ENCODE measurements at places on chromosomes 12 and 14.

- no peak for DNase-seq
Observed at GRCh38 chr12:112218150-112218549, 92.8 kb downstream of the TRAFD1 start.

GRCh38 chr12:84507956-84508850 lies 404.4 kb downstream of the SLC6A15 start:
- DNase-seq: no peak

- DNase-seq: no peak
Observed at GRCh38 chr14:21923820-21924219, 250.2 kb upstream of the OR4E1 start.

- no peak for DNase-seq
Observed at GRCh38 chr12:114954511-114955055, 270.6 kb upstream of the TBX3 start.

- DNase-seq: no peak
Observed at GRCh38 chr12:10167599-10167998, 4.3 kb downstream of the OLR1 start.

DNA sequence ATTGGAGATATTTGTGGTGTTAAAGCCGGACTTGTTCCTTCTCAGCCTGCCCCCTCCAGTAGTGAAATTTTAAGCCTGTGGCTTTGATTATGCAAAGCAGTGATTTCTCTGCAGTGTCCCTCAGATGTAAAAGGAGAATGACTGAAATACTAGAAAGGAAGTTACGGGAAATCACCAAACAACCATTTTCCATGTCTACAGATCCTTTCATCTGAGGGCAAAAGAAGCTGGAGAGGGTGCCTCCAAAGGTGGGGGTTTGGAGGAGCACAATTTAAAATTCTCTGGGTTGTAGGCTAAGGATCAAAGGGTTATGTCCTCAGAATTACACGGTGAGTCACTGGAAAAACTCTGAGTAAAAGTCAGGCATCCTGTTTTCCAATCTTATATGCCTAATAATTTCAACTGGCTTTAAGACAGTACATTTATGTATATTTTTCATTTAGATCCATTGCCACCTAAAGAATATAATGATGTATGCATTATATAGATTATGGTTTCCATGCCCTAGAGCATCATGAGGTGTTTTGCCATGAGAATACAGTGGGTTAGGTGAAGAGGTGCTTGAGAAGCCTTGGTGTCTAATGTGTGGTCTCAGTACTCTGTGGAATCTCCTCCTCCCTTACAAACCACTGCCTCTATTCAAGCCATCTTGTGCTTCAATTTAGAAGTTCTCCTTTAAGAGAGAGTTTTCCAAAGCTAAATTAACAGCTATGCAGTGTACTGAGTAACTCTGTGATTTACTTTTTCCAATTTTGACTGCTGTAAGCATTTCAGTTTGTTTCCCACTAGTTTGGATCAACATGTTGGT lies 362.1 kb downstream of the RAD51B start:
- no peak for DNase-seq

DNA sequence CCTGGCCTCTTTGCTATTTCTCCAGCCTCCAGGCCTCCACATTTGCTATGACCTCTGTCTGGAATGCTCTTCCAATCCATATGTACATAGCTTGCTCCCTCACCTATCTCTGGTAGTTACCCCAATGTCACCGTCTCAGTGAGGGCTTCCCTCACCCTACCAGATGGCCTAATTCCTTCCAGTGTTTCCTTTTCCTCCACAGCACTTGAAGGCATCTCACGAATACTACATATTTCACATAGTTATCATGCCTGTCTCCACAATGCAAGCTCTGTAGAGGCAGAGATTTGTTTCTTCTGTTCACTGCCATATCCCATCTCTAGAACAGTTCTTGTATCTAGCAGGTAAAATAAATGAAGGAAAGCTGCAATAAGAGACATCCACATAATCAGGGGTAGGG lies 21.3 kb upstream of the HSP90B1 start:
- DNase-seq: no peak

- no peak for DNase-seq
Observed at GRCh38 chr12:110249716-110250225, 31.3 kb upstream of the ATP2A2 start.

DNA sequence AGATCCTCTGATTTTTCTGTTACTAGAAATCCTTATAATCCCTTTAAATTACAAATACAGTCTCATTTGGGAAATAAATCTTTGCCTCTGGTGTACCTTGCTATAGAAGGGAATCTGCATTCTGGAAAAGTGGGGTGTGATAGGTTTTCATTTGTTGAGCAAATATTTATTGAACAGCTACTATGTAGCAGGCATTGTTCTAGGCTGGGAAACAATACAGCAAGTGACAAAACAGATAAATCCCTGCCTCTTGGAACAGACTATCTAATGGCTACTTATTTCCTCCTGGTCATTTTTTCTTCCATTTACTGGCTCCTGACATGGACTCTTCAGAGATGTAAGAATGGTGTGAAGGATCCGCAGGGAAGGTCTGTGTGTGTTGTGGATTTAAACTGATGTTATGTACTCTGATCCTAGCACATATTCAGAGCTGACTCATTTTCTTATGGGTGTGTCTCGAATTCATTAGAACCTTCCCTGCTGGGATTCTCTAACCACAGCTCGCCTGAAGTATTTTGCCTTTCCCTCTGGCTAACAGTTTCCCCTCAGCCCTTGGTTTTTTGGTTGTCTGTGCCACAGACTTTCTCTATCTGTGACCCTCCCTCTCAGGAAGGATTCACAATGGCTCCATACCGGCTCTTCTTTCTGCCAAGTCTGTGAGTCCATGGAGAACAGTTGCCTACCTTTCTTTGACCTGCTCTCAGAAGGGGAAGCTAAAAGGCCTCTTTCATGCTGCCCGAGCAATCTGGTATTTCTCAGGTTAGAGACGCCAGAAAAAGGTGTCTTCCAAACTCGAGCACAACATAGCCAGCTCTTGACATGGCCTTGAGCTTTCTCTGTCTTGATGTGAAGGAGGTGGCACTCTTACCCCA lies 53.7 kb downstream of the TMTC2 start:
- DNase-seq: no peak

DNA sequence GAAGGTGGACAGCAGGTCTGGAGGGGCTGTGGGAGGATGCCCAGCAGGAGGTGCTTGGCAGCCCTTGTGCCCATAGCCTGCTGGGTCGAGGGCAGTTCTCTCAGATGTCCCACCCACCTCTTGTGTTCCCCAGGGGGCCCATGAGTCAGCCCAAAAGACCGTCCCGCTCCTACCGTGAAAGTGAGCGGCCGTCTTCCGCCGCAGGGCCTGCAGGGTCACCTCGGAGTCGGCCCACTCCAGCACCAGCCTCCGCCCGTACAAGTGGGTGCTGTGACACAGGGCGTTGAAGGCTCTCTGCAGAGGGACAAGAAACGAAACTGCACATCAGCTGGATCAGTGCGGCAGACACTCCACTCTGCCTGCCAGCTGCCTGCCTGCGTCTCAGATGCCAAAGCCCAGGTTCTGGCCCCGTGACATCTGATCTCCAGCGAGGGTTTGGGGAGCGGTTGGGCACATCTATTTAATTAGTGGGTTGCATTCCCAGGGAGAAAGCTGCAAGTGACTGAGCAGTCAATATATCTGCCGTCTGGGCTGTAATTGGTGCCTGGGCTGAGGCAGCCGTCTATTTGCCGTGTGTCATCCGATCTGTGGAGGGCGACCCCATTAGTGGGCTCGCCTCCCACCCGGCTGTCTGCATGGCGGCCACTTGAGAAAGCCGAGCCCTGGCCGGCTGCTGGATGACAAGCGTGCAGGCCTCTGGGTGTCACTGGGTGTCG lies 121.5 kb downstream of the RBM19 start:
- no peak for DNase-seq

- no peak for DNase-seq
Observed at GRCh38 chr12:51814311-51815088, 34.0 kb downstream of the FIGNL2 start.

GRCh38 chr12:29534935-29535334 lies 37.4 kb upstream of the OVCH1 start:
- no peak for DNase-seq

DNA sequence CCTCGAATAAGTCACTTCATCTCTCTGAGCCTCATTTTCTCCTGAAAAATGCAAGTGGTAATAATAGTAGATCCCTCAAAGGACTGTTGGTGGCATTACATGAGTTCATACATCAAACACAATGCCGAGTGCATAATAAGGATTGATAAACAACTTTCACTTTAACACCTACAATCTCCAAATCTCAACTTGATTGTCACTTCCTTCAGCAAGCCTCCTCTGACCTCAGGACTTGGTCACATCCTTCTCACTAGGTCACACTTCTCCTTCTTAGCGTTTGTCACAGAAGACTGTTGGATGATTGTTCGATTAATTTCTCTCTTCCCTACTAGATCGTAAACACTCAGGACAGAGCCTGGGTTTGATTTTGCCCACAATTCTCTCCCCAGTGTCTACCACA lies 7.9 kb upstream of the PRKAB1 start:
- no peak for DNase-seq

Measured in cerebellar nuclear complex (tissue), 1 donor.